ENCODE measurements at places on chromosomes 11 and 22. TPM values are rescaled to one million over a fixed set of nuclear protein-coding genes. Genes with fewer than 3 reads are reported as not detected.

GRCh38 chr11:115606498-115607220 is 102.4 kb upstream of the CADM1 start:
- no peak for DNase-seq

GRCh38 chr22:33303099-33303498 is 244.9 kb upstream of the SYN3 start:
- DNase-seq: no peak

DNA sequence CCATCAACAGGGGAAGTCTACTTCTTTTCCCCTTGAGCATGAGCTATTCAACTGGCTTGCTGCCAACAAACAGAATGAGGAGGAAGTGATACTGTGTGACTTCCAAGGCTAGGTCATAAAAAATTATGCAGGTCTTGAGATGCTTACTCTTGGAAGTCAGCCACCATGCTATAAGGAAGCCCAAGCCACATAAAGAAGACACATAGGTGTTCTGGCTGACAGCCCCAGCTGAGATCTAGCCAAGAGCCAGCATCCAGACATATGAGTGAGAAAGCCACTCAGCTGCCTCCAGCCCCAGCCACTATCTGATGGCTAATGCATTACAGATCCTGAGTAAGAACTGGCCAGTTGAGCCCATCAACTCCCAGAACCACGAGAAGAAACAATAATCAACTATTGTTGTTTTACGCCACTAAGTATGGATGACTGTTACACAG is 31.0 kb upstream of the PPP2R1B start:
- DNase-seq: no peak

DNA sequence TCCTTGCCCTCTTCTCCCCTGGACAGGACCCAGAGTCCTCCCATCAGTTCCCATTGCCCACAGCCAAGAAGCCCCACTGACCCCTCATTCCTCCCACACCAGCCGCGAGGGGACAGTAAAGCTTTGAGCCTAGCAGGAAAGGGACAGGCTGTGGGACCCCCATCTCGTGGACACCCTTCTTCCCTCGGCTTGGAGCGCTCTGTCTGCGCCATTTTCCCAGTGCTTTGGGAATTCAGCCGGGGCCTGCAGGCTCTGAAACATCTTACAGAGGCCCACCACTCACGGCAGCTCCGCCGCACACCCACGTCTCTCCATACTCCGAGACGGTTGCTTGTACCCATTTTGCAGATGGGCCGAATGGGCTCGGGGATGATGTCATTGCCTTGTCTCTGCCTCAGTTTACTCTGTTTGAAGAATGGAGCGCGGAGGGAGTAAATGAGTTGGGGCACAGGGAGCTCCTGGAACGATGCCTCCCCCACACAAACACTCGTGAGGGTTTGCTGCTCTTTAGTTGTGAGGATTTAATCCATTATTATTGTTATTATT is 447.7 kb downstream of the TBC1D22A start:
- DNase-seq: no peak

DNA sequence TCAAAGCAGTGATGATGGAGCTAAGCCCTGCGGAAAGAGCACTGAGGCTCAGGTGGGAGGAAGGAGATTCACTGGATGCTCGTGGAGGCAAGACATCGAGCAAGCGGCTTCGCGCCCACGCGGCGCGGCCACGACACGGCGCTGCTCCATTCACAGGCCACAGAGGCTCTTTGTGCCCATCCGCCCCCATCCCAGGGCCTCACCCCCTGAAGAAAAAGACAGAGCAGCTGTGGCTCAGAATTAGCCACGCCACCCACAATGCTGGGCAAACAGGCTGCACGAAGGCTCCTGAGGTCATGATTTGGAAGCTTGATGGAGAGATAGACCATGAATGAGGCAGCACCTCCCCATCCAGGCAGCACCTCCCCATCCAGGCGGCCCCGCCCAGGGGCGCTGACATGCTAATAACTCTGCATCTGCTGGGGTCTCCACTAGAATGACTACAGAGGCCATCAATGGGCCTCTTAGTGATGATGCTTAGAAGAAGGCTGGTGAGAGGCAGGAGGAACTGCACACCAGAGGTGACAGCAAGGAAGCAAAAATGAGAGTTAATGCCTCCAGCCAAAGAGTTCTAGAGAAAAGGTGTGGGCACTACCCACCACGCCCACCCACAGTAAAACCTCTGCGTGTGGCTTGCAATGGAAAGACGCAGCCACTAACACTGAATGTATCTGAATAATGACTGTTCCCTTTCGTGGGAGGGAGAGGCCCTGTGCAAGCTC is 43.5 kb downstream of the MYH9 start:
- no peak for DNase-seq

FOLR1 gene
- 50.6 TPM for polyA plus RNA-seq

KCNJ1 gene
- polyA plus RNA-seq: 65.7 TPM

ANKK1 gene
- 0.20 TPM for polyA plus RNA-seq

Data from renal cortex interstitium (tissue), 15 donors.